ENCODE measurements at places on chromosomes 1 and 21.

DNA sequence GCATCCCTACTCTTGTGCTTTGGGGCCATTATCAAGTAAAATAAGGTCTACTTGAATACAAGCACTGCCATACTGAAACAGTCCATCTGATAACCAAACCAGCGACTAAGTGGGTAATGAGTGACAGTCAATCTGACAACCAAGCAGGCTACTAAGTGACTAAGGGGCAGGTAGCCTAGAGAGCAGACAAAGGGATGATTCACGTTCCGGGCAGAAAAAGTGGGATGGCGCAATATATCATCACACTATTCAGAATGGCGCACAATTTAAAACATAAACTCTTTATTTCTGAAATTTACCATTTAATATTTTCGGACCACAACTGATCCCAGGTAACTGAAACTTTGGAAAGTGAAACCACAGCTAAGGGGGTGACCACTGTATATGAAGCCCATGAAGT, 17.7 kb downstream of the NGF start:
- H3K4me1 ChIP-seq, result no peaks in the 10 kb centered on the region
- H3K4me3 ChIP-seq, result no peak overlapping the region
- DNase-seq, result no peak
- no peak overlapping the region for H3K27ac ChIP-seq
- no peaks in the 10 kb centered on the region for H3K36me3 ChIP-seq

- H3K27me3 ChIP-seq, result no peaks in the 10 kb centered on the region
- peaks cover 13% of the 10 kb centered on the region for H3K4me1 ChIP-seq
- no peaks in the 10 kb centered on the region for H3K36me3 ChIP-seq
Observed at GRCh38 chr1:223731133-223731770, 18.9 kb downstream of the CAPN2 start.

DNA sequence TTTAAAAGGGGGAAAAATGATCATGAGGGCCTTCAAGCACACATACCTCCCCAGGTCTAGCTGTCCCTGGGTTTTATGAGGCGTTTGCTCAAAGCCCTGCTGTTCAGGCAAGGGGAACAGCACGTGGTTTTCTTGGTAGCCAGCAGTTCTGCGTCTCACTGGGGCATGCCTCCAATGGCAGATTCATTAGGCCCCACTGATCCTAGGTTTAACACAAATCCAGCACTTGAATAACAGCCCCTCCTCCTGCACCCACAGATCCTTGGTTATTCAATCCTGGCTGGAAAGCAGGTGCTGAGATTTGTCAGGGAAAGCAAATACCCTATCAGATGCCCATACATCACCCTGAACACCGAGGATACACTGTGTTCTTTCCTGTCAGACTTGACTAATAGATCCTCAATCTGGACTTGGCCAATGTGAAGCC, 106.4 kb downstream of the ZC3H11B start:
- H3K27ac ChIP-seq, result no peak overlapping the region
- no peak for DNase-seq
- H3K4me1 ChIP-seq, result no peaks in the 10 kb centered on the region
- H3K36me3 ChIP-seq, result no peaks in the 10 kb centered on the region

GRCh38 chr1:209937996-209938959, at the start of gene SYT14:
Gene SYT14 (plus strand): TSS chr1:209938217. CDS start chr1:209938265, 48 bp downstream.
- DNase-seq, result no peak
- no peaks in the 10 kb centered on the region for H3K4me1 ChIP-seq
- no peaks in the 10 kb centered on the region for H3K36me3 ChIP-seq
- no peak within 1 kb of the TSS for H3K4me3 ChIP-seq
- H3K27me3 ChIP-seq, result no peaks in the 10 kb centered on the region

GRCh38 chr21:38249696-38250278, 7.0 kb upstream of the KCNJ15 start:
- no peak overlapping the region for H3K27ac ChIP-seq
- peaks cover 9% of the 10 kb centered on the region for H3K4me1 ChIP-seq
- H3K36me3 ChIP-seq, result no peaks in the 10 kb centered on the region

- no peak overlapping the region for H3K4me3 ChIP-seq
- H3K27ac ChIP-seq, result no peak overlapping the region
Observed at GRCh38 chr1:188433425-188433824, 1604.7 kb downstream of the PLA2G4A start.

GRCh38 chr1:97112442-97112841, 390.9 kb downstream of the PTBP2 start:
- H3K27ac ChIP-seq, result no peak overlapping the region
- H3K4me1 ChIP-seq, result no peaks in the 10 kb centered on the region
- H3K36me3 ChIP-seq, result no peaks in the 10 kb centered on the region
- H3K27me3 ChIP-seq, result no peaks in the 10 kb centered on the region
- DNase-seq, result no peak

Data from naive thymus-derived CD4-positive, alpha-beta T cell (primary cell).